Fibroblast of skin of left biceps (primary cell): ENCODE measurements at places on chromosomes 6 and 20.

DNA sequence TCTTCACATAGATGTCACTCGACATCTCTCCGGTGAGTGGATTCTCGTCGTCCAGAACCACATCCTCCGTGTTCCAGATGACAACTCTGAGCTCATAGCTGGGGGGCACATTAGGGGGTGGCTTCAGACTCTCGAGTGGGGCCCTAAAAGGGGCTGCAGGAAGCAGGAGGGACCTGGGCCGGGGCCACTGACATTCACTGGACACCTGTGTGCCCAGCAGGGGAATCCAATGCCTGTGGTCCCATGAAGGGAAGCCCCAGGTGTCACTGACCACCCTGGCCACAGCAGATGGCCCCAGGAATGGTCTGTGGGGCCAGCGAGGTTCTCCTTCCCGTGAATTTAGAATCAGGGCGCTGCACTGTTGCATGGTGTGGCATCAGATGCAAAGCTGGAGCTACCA lies 18.7 kb downstream of the ERGIC3 start:
- no peak for DNase-seq

DNA sequence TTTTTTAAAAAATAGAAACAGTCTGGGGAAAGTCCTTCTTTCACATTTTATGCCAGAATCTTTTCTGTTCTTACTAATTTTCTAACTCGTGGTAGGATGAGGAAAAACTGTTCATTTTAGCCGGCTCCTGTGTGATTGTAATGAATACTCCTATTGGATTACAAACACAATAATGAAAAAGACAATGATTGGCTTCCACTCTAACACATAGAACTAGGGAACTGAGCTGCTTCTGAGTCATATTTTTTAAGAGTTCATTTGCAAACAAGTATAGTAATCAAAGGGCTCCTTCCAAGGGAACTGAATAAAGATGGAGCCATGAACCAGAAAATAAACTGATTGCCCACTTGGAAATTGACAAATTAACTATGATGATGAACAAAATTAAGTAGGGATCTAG lies 265.3 kb upstream of the TCF21 start:
- DNase-seq, result no peak

- no peak for DNase-seq
These were observed 58.4 kb downstream of the EZR start for GRCh38 chr6:158760618-158761250.

- no peak for DNase-seq
These were observed 36.6 kb downstream of the CITED2 start for GRCh38 chr6:139337830-139338229.

DNA sequence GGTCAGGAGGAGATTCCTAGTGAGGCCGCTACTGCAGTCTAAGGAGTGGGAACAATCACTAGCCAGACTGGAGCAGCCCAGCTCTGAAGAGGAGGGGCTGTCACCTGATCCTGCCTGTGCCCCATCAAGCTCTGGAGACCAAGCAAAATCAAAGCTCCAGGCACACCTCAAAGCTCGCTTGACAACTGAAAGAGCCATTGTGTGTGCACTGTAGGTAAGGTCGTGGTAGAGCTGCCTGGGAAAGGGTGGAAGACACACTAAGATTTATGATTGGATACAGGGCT lies 58.2 kb downstream of the CSE1L start:
- DNase-seq, result no peak

- DNase-seq, result no peak
These were observed 23.0 kb upstream of the GTSF1L start for GRCh38 chr20:43749734-43750294.

DNA sequence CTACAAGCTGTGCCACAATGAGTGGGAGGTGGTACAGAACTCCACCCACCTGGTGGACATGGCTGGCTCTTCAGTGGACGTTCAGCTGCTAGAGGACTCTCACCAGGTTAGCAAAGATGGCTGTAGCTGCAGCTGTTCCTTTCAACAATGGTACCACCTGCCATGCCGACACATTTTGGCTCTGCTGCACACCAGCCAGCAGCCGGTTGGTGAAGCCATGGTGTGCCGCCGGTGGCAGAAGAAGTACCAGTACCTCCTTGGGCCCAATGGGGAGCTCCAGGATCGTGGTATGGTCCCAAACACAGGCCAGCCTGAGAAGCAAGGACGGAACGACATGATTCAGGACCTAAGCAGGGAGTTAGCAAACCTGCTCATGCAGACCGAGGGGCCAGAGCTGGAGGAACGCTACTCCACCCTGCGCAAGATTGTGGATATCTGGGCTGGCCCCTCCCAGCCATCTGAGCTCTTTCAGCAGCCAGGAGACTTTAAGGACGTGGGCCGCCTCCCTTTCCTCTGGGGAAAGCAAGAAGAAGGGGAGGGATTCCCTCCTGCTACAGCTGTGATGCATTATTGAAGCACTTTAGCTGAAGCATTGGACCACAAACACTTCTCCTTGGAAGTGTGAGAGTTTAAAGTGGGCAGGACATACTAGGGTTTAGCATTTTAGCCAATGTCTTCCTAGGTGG lies 2.8 kb upstream of the ZSWIM1 start:
- DNase-seq, result no peak

DNA sequence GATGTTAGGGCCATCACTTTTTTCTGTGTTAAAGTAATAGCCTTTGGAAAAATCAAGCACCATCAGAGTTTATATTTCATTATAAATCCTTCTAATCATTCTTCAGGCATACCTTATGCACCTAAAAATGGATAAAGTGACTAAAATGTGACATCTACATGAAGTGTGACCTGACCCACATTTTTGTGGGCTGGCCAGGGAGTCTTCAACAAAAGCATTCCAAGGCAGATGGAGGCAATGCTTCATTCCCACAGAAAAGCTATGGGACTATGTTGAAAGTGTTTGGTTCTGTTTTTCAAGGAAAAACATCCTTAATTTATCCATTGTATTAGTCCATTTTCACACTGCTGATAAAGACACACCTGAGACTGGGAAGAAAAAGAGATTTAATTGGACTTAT lies 58.8 kb upstream of the LTV1 start:
- no peak for DNase-seq

DNA sequence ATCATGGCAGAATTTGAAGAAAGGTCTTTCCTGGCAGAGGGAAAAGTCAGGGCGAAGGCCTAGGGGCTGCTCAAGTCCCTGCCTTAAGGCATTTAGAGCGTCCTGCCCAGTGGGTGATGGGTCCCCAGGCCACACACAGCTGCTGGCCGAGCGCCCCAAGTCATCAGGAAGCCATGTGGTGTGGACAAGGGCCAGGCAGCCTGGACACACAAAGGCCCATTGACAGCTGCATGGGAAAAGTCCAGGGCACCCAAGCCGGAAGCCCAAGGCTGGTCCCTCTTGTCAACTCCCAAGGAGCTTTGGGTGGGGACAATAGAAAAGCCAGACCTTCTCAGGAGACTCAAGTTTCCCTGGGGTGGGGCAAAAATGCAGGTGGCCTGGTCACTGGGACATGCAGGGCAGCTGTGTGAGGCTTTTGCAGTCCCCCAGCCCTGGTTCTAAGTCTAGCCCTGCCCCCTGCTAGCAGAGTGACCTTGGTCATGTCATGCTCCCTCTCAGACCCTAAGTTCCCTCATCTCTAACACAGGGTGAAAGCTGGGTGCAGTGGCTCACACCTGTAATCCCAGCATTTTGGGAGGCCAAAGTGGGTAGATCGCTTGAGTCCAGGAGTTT lies 44.3 kb upstream of the PTGIS start:
- no peak for DNase-seq
